Adipocyte (in vitro differentiated cells): ENCODE measurements at places on chromosomes 16 and 17.

- DNase-seq, result no peak
Observed at GRCh38 chr16:22093996-22094395, 1.7 kb downstream of the VWA3A start.

- no peak for DNase-seq
Observed at GRCh38 chr17:42133461-42134041, 10.9 kb downstream of the HSPB9 start.

DNA sequence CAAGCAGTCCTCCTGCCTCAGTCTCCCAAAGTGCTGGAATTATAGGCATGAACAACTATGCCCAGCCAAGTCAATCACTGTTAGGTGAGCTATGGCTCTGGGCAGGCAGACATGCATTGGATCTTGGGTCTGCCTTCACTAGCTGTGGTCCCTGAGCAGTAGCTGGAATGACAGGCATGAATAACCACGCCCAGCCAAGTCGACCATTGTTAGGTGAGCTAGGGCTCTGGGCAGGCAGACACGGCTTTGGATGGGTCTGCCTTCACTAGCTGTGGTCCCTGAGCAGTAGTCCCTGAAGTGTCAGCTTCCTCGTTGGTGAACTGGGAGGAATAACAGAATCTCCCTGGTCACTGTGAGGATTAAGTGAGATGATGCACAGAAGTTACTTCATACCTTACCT lies 6.4 kb downstream of the MRM3 start:
- no peak for DNase-seq

DNA sequence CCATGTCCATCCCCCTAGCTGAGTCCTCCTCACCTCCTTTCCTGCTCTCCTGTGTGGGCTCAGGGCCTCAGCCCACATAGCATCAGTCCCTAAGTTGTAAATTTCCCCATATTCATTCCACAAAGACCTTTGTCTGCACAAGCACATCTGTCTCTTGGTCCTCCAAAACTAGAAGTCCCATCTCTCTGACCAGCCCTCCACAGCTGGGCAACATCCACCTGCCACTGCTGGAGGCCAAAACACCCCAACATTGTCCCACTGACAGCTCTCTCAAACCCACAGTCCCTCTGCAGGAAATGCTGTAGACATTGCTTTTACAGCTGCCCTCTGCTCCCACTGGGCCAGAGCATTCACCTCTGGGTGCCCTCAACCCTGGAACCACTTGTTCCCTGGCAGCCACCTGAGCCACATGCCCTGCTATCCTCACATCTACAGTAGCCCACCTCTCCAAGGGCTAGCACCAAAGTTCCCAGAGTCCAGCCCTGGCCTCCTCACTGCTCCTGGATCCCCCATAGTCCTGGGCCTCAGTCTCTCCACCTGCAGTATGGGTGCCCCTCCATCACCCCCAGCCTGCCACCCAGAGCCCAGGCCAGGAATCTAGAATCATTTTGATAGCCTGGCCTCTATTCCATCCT lies 1722.7 kb downstream of the TP53TG3F start:
- DNase-seq, result no peak

GRCh38 chr16:84730406-84731106 lies 30.8 kb downstream of the USP10 start:
- peak; percentile 93 for DNase-seq

DNA sequence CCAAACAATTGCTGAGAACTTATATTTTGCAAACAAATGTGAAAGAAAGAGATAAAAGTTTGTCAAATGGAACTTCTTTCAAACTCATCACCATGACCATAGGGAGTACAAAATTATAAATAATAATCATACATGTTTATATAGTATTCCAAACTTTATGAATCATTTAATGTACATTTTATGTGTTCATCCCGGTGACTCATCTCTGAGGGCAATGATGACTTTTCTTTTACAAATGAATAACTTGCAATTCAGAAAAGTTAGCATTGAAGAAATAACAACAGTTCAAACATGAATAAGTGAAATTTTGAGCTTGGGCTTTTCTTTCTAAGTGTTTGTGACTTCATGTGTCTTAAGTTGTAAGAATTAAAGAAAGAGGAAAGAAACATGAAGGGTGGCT lies 66.3 kb upstream of the CDH8 start:
- no peak for DNase-seq

GRCh38 chr17:45394091-45394490 lies 38.6 kb downstream of the ARHGAP27 start:
- DNase-seq, result no peak

- peak; percentile 60 for DNase-seq
Observed at GRCh38 chr17:44804302-44805089, 25.6 kb downstream of the GJC1 start.

DNA sequence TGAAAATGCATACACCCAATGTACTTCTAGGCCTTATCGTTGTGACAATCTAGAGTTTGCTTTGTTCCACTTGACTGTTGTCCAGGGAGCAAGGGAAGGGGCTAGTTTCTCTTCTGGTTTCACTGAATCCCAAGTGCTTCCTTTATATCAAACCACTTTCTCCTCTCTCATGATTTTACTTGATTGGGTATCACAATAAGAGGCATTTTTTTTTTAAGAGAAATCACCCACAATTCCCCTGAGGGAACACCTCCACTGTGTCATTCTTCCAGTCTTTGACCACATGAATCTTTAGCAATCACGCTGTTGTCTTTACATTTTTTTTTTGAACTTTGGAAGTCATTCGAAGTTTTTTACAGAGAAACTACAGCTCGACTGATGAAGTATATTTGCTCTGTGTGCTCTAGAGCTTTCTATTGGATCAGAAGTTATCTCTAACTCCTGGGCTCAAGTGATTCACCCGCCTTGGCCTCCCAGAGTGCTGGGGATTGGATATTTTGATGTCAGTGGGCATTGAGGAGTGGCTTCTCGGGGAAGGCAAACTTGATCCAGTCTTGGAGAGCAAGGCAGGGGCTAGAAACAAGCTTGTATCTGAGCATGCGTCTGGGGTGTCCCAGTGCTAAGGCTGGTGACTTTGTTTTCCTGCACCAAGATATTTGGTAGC lies 3.0 kb downstream of the CDH1 start:
- no peak for DNase-seq

- DNase-seq, result no peak
Observed at GRCh38 chr17:48612854-48613691, 2.0 kb downstream of the HOXB8 start.
